Pons (tissue), 1 donor: ENCODE measurements at places on chromosomes 12 and 14.

DNA sequence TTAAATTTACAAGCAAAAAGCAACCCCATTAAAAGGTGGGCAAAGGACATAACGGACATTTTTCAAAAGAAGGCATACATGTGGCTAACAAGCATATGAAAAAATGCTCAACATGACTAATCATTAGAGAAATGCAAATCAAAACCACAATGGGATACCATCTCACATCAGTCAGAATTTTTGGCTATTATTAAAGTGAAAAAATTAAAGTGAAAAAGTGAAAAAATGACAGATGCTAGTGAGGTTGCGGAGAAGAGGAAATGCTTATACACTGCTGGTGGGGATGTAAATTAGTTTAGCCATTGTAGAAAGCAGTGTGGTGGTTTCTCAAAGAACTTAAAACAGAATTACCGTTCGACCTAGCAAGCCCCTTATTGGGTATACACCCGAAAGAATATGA is 7.9 kb downstream of the OTOGL start:
- no peak for DNase-seq

DNA sequence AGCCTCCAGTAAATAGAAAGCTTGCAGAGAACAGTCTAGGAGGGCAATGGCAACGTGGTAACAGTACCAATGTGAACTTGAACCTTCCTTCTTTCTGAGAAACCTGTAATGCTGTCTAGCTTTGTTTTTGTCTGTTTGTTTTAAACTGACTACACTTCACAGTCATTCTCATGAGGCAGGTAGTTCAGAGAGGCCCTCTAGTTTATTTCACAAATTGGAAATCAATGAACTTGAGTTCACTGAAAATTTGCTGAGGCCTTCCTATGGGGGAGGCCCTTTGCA is 2.9 kb upstream of the ATP2A2 start:
- no peak for DNase-seq

GRCh38 chr12:110619534-110619953 is 5.6 kb downstream of the TCTN1 start:
- DNase-seq: no peak

DNA sequence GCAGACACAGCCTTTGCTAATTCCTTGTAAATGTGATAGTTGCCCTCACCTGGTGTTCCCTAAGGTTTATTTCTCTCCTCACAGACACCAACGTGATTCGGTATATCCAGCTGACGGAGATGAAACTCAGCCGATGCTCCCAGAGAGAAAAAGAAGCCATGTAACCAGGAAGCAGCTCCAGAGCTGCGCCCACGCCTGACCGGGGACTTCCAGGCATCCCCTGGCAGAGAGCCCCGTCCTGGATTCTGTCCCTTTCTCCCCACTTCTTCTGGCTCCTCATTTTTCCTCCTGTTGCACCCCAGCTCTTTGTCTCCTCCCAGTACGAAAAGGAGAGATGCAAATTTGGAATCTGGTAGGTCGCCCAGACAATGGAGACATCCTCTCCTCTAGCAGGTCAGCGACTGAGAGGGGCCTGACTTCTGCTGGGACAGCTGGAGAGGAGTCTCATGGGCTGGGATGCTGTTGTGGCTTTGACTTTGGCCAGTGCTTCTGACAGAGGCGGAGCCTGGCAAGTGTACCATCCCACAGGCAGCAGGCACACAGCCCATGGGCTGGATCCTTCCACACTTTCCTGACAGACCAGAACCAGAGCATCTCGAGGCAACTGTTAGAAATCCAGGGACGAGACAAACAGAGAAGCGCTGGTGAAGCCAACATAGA is 29.4 kb downstream of the TTC9 start:
- no peak for DNase-seq

GRCh38 chr12:52690351-52691075 is 10.3 kb upstream of the KRT1 start:
- no peak for DNase-seq

GRCh38 chr12:93740751-93741150 is 63.6 kb downstream of the CRADD start:
- DNase-seq: no peak

GRCh38 chr14:34078117-34078743 is 127.4 kb upstream of the EGLN3 start:
- peak; percentile 66 for DNase-seq
